Stimulated activated CD4-positive, alpha-beta T cell treated with anti-CD3 and anti-CD28 coated beads, Interleukin-1b, Interleukin-23, amount 100 ng/mL, for 1 hour (primary cell): ENCODE measurements at places on chromosomes 2 and 18.
A peak's percentile ranks its signal among the peaks of the same experiment; 100 is the strongest.

DNA sequence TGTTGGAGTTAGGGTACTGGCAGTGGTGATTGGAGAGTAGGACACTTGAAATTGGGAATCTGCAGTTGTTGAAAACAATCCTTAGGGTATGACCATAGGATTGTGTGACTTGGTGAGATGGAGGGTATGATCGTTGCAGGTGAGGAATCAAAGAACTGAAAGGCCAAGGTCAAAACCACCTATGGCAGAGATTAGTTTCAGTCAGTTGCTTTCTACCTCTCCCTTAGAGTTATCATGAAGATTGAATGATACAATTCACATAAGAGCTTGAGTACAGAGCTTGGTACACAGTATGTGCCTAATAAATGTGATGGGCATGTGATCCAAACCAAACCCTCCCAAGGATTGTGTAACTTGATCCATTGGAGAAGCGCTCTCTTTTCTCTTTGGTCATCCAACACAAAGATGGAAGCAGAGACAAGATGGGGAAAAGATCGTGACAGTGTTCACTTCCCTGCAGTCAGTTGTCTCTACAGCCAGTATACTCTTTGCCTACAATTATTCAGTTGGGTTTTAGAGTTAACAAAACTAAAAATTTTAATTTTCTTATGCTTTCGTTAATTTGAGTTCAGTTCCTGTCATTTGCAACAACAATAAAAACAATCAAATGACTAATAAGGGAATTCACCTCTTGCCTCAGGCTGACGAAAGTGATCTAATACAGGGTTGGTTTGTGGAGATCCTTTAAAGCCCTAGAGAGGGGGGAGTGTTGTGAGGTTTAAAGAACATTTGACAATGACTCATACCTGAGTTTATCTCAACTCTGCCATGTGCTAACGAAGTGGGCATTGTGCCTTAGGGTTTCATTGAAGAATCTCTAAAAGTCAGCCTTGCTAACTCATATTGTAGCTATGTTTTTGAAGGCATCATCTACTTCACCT is 14.8 kb upstream of the SMAD2 start:
- DNase-seq, result no peak

DNA sequence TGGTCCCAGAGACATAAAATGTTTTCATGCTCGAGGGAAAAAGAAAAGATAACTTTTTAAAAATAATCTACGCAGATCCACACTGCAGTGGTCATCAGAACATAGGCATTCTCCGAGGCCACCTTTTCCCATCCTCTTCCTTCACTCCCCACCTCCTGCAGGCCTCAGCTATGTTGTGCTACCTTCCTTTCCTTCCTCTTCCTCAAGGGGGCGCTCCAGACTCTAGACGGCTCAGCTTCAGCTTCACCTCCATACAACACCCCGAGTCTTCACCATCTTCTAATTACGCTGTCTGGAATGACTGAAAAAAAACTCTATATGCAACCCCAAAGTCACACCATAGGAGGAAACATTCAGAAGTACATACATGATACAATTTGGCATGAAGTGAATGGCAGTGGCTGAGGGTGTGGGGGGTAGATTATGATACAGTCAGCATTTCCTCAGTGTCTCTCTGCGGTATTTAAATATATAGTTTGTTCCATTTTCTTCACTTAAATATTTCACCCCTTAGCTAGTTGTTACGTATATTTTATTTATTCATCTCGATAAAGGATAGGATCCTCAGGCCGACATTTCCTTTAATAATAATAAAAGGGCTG is 583.6 kb downstream of the IRS1 start:
- DNase-seq, result peak; percentile 13

- no peak for DNase-seq
Measured at GRCh38 chr2:20781656-20782265, 41.1 kb downstream of the LDAH start.

- no peak for DNase-seq
Measured at GRCh38 chr2:67854103-67854743, 208.6 kb downstream of the C1D start.

GRCh38 chr18:2236232-2236631 is 335.1 kb downstream of the METTL4 start:
- DNase-seq, result no peak

- no peak for DNase-seq
Measured at GRCh38 chr2:217063238-217063755, 203.4 kb upstream of the TNP1 start.

DNA sequence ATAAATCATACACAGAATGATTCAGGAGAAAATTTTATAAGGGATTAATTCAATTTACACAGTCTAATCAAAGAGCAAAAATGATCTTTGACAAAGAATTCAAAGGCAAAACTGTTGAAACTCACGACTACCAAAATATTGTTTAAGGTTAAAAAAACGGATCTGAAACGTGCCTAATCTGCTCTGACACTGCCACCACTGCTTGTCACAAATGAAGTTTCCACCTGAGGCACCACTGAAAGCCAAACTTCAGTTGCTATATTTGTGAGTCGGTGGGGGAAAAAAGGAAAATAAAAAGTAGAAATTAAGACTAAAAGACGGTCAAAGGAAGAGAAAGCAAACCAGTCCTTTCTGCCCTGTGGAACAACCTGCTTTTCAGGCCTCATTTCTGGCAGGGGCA is 140.6 kb upstream of the DNMT3A start:
- DNase-seq, result no peak

GRCh38 chr2:199495147-199495546 is 37.4 kb upstream of the SATB2 start:
- DNase-seq, result no peak

GRCh38 chr2:156342254-156343095 is 10.0 kb upstream of the NR4A2 start:
- DNase-seq, result peak; percentile 81

DNA sequence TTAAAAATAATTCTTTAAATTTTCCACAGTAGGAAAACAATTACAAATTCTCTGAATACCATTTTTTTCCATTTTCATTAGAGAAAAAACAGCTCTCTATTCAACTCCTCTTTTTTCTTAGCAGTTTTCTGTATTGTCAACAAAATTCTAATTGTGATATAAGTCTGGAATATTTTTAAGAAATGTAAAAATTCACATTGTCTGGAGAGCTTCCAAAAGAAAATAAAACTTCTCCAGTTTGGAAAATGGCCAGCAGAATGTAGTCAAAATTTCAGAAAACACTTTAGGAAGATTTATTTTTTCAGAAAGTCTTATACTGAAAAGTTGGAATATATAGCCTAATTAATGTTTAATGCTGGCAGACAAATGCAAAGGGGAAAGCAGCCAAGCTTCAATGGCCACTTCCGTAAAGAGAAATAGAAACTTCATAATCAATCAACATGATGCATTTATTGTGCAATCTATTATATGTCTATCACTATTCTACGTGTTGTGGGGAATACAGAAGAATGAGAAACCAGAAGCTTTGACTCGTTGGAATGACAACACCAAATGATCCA is 733.2 kb upstream of the PKDCC start:
- no peak for DNase-seq

- DNase-seq, result no peak
Measured at GRCh38 chr2:207083361-207084110, 82.2 kb downstream of the KLF7 start.

DNA sequence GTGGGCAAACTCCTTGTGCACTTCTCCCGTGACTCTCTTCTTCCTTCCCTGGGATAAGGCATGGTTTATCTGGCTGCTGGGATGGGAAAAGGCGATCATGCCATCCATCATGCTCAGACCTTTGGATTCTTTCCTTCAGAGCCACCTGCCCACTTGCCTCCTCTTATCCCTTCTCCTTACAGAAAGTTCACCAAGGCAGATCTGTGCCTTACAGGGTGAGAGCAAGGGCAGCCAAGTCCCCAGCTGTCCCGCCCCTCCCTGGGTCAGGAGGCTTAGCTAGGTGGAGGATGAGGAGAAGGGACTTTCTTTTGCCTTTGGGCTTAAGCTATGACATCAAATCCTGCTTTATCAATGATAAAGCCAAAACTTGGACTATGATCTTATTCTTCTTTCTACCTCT is 47.6 kb downstream of the KCNE4 start:
- DNase-seq, result no peak

DNA sequence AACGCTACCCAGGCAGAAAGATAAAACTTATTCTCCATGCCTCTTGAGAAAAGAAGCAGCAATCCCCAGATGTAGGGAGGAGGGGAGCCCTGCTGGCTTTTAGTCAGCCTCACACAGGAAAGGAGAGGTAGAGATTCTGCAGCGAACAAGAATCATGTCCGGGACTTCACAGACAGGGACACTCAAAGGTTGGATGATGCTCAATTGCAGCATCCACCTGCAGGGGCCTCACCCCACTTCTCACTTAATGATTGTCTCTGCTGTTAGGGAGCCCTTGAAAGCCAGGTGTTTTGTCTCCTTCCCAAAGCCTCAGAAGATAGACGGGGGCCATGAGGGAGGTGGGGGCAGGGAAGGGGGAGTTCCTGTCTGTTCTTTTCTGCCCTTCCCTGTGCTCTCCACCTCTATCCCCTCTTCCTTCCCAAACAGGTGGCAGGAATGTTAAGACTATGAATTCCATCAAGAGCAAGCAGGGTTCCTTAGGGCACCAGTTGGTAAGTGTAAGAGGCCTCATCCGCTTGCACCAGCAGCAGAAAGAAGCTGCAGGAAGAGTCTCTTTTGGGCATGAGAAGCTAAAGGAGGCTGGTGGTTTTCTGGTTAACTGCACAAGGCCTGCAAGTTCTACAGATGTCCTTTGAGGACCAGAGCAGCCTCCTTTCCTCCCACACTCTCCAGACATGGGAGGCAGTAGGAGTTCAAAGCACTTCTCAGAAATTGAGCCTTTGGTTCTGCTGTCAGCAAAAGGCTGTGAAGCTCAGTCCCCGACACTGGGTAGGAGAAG is 154.7 kb upstream of the TNP1 start:
- DNase-seq, result no peak

- DNase-seq, result no peak
Measured at GRCh38 chr2:196101325-196101991, 32.8 kb upstream of the DNAH7 start.

DNA sequence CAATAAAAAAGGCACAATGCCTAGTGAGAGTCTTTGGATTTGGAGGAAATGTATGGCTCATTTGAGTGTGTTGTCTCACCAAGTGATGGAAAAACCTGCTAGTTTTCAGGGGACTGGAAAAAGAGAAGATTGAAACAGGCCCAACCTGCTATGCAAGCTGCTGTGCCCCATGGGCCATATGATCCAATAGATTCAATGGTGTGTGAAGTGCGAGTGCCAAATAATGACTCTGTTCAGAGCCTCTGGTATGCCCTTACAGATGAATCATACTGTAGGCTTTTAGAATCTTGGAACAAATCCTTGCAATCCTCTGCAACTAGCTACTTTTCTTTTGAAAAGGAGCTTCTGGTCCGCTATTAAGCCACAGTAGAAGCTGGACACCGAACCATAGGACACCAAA is 529.8 kb upstream of the CNTNAP5 start:
- DNase-seq, result no peak

- no peak for DNase-seq
Measured at GRCh38 chr2:37318401-37318800, 6.2 kb downstream of the PRKD3 start.

- no peak for DNase-seq
Measured at GRCh38 chr2:11680182-11680900, 10.3 kb upstream of the NTSR2 start.

GRCh38 chr18:23038712-23039111 is 96.6 kb upstream of the CABLES1 start:
- no peak for DNase-seq

DNA sequence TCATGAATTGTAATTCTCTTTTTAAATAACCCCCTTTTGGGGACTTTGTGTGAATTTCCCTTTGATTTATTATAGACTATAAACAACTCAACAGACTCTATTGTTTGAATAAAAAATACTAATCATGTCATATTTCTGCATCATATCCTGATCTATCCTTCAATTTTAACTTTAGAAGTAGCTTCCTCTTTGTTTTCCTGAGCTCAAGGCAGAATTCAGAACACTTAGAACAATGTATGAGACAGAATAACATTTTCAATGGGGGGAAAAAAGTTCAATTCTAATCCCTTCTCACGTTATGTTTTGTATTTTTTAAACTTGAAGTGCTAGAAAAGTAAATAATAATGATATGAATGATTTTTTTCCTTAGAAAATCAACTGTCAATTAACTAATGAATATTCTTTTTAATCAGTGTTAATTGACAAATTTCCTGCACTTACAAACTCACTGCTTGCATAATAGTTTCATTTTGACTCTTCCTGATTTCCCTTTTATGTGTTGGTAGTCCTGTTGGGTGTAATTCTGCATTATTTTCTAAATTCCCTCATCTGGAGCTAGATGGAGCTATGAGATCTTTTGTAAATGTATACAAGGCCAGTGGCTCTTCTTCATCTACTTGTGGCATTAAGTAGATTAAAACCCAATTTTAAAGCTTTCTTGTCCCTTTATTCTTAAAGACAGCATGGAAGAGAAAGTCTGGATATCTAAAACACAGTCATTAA is 326.1 kb downstream of the PARD3B start:
- no peak for DNase-seq

GRCh38 chr2:79250656-79251055 is 91.1 kb upstream of the REG3A start:
- DNase-seq, result no peak

DNA sequence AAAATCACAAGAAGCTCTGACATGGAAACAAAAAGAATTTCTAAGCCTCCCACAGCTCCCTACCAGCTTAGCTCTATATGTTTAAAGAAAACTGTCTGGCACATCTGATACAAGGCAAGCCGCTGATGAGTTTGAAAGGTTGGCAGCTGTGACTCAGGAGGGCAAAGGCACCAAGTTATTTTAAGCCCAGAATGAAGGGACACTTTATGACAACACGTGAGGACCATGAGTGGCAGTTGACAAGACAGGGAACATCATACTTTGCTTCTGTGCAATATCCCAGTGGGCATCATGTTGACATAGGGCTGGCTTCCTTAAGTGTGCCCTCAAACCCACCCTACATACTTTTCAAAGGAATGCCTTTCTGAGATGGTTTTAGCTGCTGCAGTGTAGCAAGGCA is 272.9 kb downstream of the CLIP4 start:
- no peak for DNase-seq

GRCh38 chr2:43088143-43089073 is 138.0 kb downstream of the ZFP36L2 start:
- no peak for DNase-seq

- no peak for DNase-seq
Measured at GRCh38 chr2:18719978-18720775, 130.8 kb upstream of the NT5C1B start.

GRCh38 chr18:9096007-9096371 is 6.5 kb upstream of the NDUFV2 start:
- DNase-seq, result no peak
